ENCODE measurements at places on chromosomes 12 and 14. TPM values are rescaled to one million over a fixed set of nuclear protein-coding genes. Genes with fewer than 3 reads are reported as not detected.

DNA sequence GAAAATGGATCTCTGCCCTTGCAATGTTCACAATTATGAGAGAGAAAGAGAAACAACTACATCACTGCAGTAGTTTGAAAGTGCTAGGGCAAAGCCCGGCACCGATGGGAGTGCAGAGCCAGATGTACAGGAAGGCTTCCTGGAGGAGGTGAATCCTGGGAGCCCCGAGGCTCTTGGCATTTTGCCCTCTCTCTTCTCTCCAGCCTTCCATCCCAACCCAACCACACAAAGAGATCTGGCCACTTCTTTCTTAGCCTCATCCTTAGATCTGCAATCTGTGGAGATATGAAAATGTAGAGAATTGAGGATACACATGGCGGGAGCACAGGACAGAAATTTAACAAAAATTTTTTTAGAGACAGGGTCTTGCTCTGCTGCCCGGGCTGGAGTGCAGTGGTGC is 3.3 kb upstream of the PAPLN start:
- DNase-seq = no peak

DNA sequence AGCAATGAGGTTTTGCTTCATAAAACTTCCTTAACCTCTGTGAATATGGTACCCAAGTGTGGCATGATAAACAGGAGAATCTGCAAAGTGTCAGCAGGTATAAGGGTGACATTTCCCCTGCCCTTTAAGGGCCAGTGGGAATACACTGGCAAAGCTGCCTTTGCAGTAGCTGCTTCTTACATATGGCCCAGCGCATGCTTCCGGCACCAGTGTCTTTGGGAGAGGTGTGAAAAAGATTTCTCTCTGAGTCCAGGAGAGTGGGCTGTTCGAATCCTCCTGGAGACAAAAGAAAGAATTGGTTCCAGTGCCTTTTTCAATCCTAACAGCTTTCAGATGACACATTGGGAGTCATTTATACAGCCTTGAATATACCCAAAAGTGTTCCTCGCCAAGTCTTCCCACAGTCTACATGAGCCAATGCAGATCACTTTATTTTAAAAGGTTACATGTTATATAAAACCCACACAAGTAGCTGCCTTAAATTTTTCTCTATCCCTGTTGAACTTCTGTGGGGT is 437.7 kb downstream of the PRKD1 start:
- DNase-seq = no peak

DNA sequence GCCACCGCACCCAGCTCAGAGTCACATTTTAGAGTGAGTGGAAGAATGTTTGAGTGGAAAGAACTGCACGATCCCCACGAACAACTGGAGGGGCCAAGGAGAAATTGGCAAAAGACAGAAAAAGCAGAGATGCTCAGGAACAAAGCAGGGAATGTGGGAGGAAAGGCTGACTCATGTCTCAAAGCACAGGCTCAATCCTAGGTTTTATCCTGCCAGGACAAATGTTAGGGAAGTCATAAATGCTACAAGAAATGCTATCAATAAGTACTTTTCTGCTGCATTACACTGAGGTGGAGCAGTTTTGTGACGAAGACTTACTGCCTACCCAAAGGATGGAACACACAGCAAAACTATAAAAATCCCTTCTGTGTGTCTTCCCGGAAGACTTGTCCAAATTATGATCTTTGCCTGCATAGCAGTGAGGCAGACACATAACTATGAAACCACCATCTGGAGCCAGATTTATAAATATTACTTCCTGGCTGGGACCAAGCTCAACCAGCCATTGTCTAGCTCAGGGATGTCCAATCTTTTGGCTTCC is 26.7 kb downstream of the NIN start:
- no peak for DNase-seq

DNA sequence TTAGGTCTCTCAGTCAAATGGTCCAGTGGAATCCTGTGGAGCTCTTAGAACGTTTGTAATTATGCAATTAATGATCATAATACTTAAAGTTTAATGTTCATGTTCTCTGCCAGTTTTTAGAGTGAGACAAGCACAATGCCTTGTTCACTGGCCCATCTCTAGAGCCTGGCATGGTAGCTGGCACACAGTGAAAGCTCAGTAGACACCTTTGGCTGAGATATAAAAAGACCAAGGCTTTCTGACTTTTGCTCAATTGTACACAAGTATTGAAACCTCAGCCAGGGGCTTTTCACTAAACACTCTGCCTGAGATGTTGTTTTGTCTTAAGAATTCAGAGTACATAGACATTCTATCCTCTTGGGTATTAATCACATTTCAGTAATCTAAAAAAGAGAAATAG is 241.8 kb upstream of the ATP2B1 start:
- no peak for DNase-seq

- DNase-seq = no peak
Observed at GRCh38 chr14:76918256-76918781, 92.1 kb downstream of the LRRC74A start.

- DNase-seq = no peak
Observed at GRCh38 chr12:85550924-85551323, 270.9 kb downstream of the ALX1 start.

- DNase-seq = no peak
Observed at GRCh38 chr12:88308825-88309224, 166.7 kb downstream of the TMTC3 start.

DNA sequence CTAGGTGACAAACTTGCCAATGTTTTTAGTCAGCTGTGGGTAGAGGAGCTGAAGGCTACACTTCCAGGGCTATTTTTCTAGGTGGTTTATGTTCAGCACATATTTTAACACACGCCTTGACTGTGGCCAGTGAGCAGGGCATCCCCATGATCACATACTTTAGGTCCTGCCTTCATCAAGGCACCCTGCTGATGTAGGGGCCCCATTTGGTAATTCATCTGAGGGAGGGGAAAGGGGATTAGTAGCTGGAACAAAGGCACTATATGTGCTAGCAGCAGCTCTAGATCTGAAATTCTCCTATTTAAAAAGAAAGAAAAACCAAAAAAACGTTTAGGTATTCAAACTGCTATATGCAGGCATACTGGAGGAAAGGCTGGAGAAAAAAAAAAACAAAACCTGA is 14.5 kb downstream of the EGLN3 start:
- no peak for DNase-seq

- DNase-seq = no peak
Observed at GRCh38 chr14:25003537-25003936, 46.4 kb downstream of the STXBP6 start.

DNA sequence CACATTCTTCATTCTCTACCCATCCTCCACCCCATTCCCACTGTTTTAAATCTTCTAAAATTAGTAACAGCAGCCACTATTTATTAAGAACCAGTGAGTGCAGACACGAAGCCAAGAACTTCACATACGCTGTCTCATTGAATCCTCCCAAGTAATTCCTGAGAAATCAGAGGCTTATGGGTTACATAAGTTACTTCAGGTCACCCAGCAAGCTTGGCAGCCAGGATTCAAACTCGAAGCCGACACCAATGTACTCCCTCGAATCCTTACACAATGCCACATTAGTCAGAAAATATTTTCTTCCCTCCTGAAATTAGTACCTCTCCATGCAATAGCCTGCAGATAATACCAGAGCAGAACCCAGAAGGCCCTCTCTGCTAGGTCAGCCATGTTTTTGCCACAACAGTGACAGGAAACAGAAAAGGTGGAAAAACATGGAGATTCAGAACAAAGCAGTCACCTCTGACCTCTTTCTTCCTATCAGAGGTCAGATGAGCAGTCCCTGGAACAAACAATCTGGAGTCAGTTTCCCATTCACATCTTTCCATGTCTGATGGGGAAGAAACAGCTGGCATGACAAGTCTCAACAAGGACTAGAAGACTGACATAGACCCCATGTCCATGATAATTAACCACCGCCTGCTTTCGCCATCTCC is 16.4 kb downstream of the NID2 start:
- no peak for DNase-seq

DNA sequence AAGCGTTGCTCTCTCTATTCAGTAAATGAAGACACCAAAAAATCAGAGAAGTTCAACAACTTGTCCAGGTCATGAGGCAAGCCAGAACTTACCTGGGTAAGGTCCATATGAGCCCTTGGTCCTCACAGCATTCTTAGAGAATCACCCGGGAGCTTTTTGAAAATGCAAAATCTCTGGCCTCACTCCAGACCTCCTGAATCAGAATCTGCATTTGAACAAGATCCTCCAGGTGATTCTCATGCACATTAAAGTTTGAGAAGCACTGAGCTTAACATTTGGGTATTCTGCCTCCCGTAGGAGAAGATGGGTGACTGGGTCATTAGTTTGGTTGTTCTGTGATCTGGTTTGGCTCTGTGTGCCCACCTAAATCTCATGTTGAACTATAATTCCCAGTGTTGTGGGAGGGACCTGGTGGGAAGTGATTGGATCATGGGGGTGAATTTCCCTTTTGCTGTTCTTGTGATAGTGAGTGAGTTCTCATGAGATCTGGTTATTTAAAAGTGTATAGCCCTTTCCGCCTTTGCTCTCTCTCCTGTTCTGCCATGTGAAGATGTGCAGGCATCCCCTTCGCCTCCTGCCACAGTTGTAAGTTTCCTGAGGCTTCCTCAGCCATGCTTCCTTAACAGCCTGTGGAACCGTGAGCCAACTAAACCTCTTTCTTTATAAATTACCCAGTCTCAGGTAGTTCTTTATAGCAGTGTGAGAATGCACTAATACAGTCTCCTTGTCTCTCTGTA is 221.2 kb downstream of the RAD51B start:
- no peak for DNase-seq

GRCh38 chr14:64266239-64266638 is 27.9 kb downstream of the ESR2 start:
- DNase-seq = no peak

DNA sequence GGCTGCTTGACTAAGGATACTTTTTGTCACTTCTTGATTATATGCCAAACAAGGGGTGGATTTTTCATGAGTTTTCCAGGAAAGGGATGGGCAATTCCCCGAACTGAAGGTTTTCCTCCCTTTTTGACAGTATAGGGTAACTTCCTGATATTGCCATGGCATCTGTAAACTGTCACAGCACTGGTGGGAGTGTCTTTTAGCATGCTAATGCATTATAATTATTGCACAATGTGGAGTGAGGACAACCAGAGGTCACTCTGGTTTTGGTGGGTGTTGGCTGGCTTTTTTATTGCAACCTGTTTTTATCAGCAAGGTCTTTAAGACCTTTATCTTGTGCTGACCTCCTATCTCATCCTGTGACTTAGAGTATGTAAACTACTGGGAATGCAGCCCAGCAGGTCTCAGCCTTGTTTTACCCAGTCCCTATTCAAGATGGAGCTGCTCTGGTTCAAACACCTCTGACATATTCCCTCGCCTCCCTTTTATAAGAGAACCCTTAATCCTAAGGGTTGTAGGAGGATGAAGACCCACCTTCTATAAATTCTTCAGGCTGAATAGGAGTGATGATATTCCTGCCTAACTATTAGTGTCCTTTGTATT is 471.2 kb downstream of the ATP23 start:
- no peak for DNase-seq

GRCh38 chr12:87376722-87377121 is 652.5 kb downstream of the C12orf50 start:
- DNase-seq = no peak

DNA sequence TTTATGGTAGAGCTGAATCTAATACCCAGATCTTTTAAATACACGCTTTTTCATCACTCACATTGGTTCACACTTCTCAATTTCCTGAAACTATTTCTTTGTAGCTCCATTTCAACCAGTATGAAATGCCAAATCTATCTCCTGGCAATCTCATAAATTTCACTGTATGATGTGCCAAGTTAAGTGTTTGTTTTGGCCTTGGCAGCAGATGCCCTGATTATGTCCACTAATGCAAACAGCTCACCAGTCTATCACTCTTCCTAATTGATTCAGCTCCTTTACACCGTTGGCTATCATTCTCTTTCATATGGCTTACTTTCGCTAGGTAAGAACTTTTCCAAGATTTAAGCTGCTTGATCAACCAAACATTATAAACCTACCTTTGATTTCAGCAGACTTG is 58.6 kb downstream of the ZFC3H1 start:
- DNase-seq = no peak

GRCh38 chr12:101186291-101186690 is 23.7 kb downstream of the SLC5A8 start:
- no peak for DNase-seq

DNA sequence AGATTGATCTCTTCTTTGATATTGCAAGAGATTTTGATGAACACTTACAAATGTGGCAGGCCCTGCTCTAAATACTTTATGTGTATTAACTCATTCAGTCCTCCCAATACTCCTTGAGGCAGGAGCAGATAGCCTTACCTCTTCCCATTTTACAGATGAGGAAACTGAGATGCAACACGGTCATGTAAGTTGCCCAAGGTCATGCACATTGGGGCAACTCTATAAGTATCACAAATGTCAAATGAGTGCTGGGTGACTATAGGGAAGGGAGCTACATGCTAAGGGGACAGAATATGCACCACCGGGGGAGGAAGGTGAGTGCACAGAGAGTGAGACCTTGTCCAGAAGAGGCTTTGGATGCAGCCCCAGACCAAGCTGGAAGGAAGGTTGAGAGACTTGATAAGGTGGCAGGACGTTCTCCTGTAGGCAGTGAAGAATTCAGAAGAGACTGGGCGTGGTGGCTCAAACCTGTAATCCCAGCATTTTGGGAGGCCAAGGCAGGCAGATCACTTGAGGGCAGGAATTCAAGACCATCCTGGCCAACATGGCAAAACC is 132.3 kb upstream of the PWP1 start:
- no peak for DNase-seq

DNA sequence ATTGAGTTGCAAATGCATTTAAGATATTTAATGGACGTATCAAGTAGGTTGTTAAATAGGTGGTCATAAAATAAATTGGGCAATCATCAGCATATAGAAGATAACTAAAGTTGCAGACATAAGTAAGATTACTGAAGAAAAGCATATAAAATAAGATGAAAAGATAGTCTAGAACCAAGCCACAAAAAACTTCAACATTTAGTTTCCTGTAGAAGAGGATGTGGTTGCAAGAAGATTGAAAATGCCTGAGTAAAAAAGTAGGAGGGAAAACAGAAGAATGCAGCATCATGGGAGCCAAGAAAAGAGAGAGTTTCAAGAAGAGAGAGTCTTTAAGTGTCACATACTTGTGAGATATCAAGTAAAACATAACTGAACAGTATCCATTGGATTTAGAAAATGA is 17.6 kb upstream of the SLC16A7 start:
- DNase-seq = no peak

DNA sequence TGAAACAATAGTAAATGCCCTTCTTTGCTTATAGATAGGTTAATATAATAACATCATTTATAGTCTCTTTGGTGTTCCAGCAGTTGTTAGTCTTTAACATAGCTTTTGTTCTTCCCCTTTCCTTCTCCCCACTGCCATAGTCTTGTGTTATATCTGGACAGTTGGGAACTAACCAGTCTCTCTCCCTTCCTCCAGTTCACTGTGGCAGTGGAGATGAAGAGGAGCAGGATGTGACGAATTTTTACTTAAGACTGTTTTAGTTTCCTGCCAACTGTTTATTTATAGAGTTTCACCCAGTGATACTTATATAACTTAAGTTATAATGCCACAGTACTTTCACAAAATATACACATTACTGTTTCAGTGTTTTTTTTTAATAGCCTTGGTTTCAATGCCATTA is 277.4 kb downstream of the PDZRN4 start:
- DNase-seq = no peak

GRCh38 chr14:37369425-37369824 is 171.7 kb downstream of the MIPOL1 start:
- DNase-seq = no peak

Gene TGM1
- 2.3 TPM for polyA plus RNA-seq

Gene NDRG2
- polyA plus RNA-seq = 175 TPM

Gene MMP14
- 125 TPM for polyA plus RNA-seq

Gene OTOGL
- 0.95 TPM for polyA plus RNA-seq

Gene RIMBP2
- polyA plus RNA-seq = 46.5 TPM

Gene P2RX7
- polyA plus RNA-seq = 1.0 TPM

Gene FLRT2
- 254 TPM for polyA plus RNA-seq

Gene RNF212B
- 2.3 TPM for polyA plus RNA-seq

Gene LRIG3
- polyA plus RNA-seq = 43.7 TPM
